Pancreas (tissue), 10 donors: ENCODE measurements at places on chromosomes 1 and 21.

- DNase-seq = peak; percentile 50
These were observed 38.1 kb downstream of the TOMM20 start for GRCh38 chr1:235090406-235091069.

- no peak for DNase-seq
These were observed 6.9 kb downstream of the ENO1 start for GRCh38 chr1:8871539-8871935.

DNA sequence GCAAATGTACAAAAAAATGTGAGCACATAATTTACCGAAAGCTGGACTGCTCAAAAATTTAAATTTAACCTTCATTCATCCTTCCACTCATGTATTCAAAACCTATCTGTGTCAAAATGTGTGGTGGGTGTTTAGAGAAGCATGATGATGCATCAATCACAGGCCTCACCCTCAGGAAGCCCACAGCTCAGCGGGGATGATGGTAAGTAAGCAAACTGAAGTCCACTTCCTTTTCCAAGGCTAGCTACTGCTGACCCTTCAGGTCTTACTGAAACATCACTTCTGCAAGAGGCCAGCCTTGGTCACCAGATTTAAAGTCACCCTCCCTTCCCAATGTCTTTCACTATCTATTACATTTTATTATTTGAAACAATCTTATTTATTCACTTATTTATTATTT, 254.5 kb downstream of the DNM3 start:
- no peak for DNase-seq

- DNase-seq = no peak
These were observed 5.9 kb upstream of the MXRA8 start for GRCh38 chr1:1364266-1364665.

GRCh38 chr1:94621395-94621794, 79.8 kb upstream of the F3 start:
- DNase-seq = peak; percentile 69

DNA sequence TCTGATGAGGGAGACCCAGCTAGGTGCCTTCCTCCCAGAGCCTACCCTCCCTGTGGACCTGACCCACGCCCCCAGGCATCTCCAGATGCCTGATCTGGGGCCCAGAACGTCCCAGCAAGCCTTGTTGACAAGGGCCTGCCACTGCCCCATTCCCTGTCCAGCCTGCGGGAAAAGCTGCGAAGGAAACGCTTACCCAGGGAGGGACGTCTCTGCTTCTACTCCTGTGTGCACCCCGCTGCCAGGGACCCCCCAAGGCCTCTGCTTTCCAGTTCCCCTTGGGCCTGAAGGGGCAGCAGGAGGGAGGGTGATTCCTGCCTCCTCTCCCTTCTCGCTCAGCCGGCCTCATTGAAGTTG, 11.6 kb upstream of the CLSTN1 start:
- DNase-seq = no peak

GRCh38 chr1:159248311-159248710, 43.6 kb downstream of the ACKR1 start:
- DNase-seq = no peak

- DNase-seq = no peak
These were observed 27.8 kb upstream of the ZBTB21 start for GRCh38 chr21:42037943-42038342.

DNA sequence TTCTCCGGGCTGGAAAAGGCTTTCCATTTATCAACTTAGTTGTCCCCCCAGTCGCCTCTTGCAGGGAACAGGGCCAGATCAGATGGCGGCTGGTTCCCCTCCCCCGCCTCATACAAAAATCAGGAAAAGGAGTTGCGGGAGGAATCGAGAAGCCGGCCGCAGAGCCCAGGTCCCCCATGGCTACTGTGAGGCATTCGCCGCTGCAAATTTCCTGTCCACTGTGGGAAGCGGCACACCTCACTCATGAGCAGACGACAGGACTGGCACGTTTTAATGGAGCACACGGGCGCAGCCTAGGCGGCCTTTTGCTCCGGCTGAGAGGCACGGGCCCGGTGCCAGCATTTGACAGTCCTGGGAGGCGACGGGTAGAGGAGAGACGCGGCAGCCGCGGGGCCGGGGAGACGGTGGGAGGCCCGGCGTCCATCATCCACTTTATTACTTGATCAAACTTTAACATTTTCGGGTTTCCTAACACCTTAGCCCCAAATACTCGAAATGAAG, 1.1 kb downstream of the GNG4 start:
- peak; percentile 63 for DNase-seq

- no peak for DNase-seq
These were observed 5.6 kb downstream of the CAMK2N1 start for GRCh38 chr1:20480243-20480944.

DNA sequence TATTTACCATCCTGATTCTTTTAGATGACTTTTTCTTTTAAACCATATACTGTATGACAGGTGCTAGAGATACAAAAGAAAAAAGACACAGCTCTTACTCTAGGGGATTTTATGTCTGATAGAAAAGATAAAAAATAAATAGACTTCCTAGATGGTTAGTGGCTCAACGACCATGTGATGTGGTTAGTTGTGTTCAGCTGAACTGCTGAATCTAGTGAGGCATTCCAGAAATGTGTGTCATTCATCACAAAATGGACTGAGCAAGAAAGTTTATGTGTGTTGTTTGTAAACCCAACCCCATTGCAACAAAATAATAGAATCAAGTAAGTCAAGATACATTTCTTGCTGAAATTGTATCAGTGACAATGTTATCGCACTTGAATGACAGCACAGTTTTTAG, 205.8 kb upstream of the LYPLAL1 start:
- DNase-seq = no peak

DNA sequence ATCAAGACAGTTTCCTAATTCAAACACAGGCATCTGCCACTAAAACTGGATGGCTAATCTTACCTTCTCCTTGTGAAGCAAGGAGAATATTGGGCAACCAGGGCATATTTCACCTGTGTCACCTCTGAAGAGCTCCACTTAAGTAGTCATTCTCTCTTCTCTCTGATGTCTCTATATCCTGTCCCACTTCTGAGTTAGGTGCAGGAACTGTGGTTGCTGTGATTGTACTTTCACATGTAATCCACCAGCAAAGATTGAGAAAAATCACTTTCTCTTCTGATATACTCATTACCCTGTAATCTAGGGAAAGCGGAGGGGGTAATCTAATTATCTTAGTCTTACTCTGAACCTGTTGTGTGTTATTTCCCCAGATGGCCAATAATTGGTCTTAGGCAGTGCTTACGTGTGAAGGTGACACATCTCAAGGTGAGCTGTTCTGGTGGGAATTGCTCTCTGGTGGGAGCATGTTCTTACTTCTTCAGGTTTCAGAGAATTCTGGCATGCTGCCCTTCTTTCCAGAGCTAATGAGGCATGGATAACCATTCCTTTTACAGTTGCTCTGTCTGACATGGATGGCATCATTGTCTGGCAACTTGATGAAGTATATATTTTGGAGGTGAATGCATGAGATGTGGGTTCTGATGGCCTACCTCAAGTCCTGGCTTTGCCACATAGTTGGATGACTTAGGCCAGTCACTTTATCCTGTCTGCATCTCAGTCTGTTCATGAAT, 12.0 kb downstream of the XCL2 start:
- DNase-seq = no peak

DNA sequence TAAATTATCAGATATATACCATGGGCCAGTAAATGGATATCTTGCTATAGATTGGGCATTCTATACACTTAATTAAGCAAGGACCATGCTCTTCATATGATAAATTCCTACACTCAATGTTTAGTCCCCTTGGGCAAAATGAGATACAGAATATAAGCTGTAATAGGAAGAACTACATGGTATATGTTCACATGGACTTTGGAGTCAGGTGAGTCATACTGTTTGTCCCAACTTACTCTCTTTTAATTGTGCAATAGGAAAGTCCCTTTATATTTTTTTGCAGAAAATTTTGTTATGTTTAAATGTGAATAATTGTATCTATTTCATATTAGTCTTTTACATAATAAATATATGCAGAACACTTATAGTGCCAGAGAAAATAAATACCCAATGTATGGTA, 820.2 kb upstream of the ADAMTS5 start:
- DNase-seq = no peak

GRCh38 chr21:33139084-33139483, 69.1 kb downstream of the OLIG1 start:
- no peak for DNase-seq

DNA sequence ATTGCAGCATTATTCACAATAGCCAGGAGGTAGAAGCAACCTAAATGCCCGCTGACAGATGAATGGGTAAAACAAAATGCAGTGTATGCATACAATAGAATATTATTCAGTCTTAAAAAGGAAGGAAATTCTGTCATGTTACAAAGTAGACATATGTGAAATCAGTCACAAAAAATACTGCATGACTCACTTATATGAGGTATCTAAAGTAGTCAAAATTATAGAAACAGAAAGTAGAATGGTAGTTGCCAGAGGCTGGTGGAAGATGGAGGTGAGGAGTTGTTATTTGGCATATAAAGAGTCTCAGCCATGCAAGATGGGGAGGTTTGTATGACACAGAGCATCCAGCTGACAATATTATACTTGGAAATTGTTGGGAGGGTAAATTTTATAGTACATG, 43.0 kb upstream of the EGLN1 start:
- no peak for DNase-seq

- no peak for DNase-seq
These were observed 202.4 kb downstream of the SMYD3 start for GRCh38 chr1:246304484-246305259.

- no peak for DNase-seq
These were observed 50.0 kb upstream of the COL18A1 start for GRCh38 chr21:45354970-45355369.

GRCh38 chr1:213034713-213035112, 16.3 kb upstream of the RPS6KC1 start:
- DNase-seq = no peak

DNA sequence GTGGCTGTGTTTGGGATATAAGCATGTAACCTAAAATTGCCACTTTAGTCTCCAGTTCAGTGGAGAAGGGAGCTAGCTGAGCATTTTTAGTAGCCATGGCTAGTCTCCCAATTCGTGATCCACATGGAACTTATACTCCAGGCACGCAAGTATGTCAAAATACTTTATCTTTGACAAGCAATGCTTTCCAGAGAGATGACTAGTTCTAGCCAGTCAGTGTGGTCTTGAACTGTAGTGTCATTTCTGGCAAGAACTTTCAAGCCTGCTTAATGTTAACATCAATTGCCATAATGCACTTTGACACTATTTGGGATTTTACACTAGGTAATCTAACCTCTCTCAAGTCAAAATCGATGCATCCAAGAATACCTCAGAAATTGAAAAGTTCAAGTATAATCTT, 660.0 kb downstream of the PTPRC start:
- DNase-seq = no peak

DNA sequence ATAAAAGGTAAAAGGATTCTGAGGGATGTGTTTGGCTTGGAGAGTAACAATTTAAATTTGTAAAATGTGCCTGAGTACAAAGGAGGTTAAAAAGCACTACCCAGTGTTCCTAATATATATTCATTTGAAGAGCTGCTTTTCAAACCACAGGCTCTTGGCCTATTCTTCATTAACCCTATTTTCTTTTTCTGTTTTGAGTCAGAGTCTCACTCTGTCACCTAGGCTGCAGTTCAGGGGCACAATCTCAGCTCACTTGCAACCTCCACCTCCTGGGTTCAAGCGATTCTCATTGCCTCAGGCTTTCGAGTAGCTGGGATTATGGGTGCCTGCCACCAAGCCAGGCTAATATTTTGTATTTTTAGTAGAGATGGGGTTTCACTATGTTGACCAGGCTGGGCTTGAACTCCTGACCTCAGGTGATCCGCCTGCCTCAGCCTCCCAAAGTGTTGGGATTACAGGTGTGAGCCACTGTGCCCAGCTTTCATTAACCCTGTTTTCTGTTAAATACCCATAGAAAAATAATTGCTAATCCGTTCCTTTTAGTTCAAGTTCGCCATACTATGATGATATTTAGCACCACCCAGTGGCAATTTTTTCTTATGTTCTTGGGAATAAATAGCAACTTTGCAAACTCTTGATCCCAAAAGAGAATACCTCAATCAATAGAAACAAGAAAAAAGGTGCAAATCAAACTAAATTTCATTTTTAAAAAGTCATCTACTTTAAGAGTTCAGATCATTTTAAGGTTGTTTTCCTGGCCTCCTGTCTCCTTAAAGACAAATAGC, 30.5 kb downstream of the ZBTB8OS start:
- no peak for DNase-seq

DNA sequence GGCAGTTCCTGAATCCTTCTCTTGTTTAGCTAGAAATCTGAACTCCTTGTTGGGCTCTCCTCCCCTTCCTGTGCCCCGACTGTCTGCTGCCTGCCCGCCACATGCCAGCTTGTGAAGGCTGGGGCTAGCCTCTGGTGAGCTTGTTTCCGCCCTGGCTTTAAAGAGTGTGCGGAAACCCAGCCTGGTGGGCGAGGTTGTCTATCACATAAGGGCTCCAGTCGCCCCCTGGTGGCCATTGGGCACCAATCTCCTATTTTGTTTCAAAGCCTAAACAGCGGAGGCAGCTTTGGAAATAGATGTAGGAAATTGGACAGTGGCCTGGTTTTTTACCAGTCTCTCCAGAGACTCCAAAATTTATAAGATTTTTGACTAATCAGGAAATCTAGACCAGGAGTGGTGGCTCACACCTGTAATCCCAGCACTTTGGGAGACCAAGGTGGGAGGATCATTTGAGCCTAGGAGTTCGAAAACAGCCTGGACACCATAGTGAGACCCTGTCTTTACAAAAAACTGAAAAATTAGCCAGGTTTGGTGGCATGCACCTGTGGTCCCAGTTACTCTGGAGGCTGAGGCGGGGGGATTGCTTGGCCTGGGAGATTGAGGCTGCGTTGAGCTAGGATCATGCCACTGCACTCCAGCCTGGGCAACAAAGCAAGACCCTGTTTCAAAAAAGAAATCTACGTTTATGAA, 9.8 kb downstream of the ATP8B2 start:
- peak; percentile 68 for DNase-seq

DNA sequence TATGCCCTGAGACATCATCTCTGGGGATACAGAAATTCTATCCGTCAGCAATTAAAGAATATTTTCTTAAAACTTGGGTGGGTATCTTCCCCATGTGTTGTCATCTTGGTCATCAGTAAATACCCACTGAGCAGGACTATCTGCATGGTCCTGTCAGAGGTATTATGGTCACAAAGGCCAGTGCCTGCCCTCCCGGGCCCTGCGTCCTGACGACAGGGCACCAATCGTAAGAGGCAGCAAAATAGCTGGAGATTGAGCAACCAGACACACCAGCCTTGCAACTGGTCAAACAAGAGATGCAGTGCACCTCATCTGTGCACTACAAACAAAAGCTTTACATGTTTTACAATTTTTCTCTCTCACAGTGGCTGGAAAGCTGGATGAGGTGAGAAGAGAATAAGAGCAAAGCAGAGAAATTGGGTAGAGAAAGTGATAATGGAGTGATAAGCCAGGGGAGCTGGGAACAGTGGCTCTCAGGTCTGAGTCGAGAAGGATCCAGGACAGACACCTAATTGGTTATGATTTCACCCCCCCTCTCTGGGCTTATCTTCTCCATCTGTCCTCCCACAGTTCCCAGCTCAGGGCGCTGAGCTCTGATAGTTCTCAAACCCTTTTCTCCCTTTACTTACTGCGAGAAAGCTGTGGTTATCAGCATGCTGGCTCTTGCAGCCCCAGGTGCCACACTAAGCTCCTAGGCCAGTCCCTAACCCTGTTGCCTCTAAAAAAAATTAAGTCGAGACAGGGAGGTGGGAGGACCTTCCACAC, 8.8 kb upstream of the SRP9 start:
- DNase-seq = no peak

GRCh38 chr1:58924821-58925220, 141.0 kb upstream of the JUN start:
- no peak for DNase-seq
